Glutamatergic neuron (in vitro differentiated cells): ENCODE measurements at places on chromosomes 12 and 14. TPM values are rescaled to one million over a fixed set of nuclear protein-coding genes. Genes with fewer than 3 reads are reported as not detected.
A peak's percentile ranks its signal among the peaks of the same experiment; 100 is the strongest.

Gene TBX3
- 3.0 TPM for total RNA-seq

Gene CLEC6A
- not detected for total RNA-seq

Gene BCL2L2
- total RNA-seq, result 32.6 TPM

Gene RFX4
- total RNA-seq, result not detected

Gene TAS2R31
- total RNA-seq, result 5.7 TPM

Gene TBX5
- not detected for total RNA-seq

Gene PMEL
- 851 TPM for total RNA-seq

DNA sequence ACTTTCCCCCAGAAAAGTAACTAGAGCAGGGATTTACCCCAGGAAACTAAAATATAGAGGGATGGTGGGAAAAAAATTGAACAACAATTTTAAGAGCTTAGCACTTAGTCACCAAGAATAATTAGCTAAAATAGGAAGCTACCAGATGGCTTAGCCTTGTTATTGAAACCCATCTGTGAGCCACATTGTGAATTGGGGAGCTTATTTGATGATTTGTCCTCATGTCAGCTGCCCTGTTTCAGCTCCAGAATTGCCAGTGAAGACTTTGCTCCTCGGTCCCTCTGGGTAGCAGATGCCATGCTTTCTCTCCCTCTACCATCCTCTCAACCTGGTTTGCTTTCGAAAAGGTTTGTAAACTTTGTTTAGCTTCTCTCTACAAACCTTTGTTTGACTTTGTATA lies 67.7 kb upstream of the PTHLH start:
- no peaks in the 10 kb centered on the region for H3K36me3 ChIP-seq
- DNase-seq, result no peak
- no peak overlapping the region for H3K4me3 ChIP-seq
- H3K27me3 ChIP-seq, result peaks cover 2% of the 10 kb centered on the region

DNA sequence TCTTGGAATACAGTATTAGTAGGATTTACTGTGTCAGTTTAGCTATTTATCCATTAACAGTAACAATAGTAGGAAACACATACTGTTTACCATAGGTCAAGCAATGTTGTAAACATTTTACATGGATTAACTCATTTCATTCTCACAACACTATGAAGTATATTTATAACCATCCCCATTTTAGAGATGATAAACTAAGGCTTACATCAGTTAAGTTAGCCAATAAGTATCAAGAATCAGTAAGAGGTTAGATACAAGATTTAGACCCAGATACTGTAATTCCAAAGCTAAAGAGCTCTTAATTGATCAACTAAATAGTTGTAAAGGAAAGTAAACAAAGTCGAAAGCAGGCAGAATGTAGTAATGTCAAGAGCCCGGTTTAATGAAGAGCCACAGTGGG lies 1.1 kb downstream of the SYNJ2BP start:
- peak overlapping the region; percentile 85 for H3K4me3 ChIP-seq
- H3K4me1 ChIP-seq, result no peaks in the 10 kb centered on the region
- no peaks in the 10 kb centered on the region for H3K27me3 ChIP-seq
- DNase-seq, result no peak
- no peaks in the 10 kb centered on the region for H3K36me3 ChIP-seq

DNA sequence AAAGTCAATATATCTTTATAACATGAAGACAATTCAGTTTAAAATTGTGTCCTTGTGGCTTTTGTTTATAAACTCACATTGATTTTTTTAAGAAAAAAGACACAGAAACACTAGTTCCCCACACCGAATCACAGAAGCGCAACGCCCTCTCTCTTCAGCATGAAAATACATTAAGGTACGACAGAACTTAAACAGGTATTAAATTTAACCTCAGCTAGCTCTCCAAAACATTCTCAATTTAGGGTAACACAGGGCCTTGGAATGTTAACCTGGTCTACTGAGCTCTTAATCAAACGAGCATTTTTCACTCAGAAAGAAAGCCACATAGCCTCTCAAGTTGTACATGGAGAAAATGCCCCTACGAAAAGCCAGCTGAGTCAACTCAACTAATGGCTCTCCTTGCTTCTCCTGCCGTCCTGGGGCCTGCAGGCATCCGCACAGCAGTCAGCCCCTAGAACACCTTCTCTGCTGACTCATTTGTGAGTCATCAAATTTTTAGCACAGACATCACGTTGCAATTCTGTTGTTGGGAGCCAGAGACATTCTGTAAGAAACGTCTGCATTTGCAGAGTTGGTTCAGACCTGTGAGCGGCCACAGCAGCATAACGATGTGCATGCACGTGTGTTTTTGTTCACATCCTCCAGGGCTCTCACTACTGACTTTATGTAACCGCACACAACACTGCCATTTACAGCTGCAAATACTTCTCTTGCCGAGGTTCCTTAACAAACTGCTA lies 141.6 kb downstream of the ITPR2 start:
- H3K4me3 ChIP-seq, result no peak overlapping the region
- H3K27me3 ChIP-seq, result no peaks in the 10 kb centered on the region
- peak overlapping the region; percentile 8 for H3K27ac ChIP-seq
- peaks cover 9% of the 10 kb centered on the region for H3K4me1 ChIP-seq

- no peaks in the 10 kb centered on the region for H3K36me3 ChIP-seq
- no peak overlapping the region for H3K4me3 ChIP-seq
- peaks cover 15% of the 10 kb centered on the region for H3K4me1 ChIP-seq
- H3K27ac ChIP-seq, result no peak overlapping the region
- no peaks in the 10 kb centered on the region for H3K27me3 ChIP-seq
- DNase-seq, result no peak
Measured at GRCh38 chr14:88210426-88210825, 112.6 kb downstream of the KCNK10 start.

- DNase-seq, result no peak
- no peak overlapping the region for H3K27ac ChIP-seq
- H3K36me3 ChIP-seq, result peaks cover 11% of the 10 kb centered on the region
- H3K4me1 ChIP-seq, result no peaks in the 10 kb centered on the region
- H3K4me3 ChIP-seq, result no peak overlapping the region
- H3K27me3 ChIP-seq, result no peaks in the 10 kb centered on the region
Measured at GRCh38 chr12:61384511-61384910, 875.7 kb upstream of the USP15 start.

GRCh38 chr14:66273261-66273832 lies 212.8 kb upstream of the CCDC196 start:
- no peak overlapping the region for H3K27ac ChIP-seq
- no peaks in the 10 kb centered on the region for H3K4me1 ChIP-seq
- peaks cover 2% of the 10 kb centered on the region for H3K27me3 ChIP-seq

DNA sequence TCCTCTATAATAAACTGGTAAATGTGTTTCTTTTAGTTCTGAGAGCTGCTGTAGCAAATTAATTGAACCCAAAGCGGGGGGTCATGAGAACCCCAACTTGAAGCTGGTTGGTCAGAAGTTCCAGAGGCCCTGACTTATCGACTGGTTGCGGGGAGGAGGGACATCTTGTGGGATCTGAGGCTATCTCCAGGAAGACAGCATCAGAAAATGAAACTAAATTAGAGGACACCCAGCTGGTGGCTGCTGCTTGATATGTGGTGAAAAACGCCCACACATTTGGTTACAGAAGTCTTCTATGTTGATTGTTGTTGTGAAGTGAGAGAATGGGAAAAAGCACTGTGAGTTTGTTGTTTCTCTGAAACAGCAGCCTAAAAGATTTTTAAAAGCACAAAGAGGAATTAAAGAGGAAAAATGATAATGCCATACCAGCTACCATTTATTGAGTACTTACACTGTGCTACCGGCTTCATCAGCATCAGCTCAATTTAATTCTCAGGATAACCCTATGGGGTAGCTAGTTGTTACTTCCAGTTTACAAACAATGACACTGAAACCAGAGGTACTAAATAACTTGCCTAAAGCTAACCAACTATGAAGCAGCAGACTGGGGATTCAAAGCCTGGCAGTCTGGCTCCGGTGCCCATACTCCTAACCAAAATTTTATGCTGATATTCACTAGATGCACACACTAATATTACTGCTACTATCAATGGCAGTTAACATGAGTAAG lies 24.3 kb downstream of the DDX24 start:
- H3K4me3 ChIP-seq, result no peak overlapping the region
- DNase-seq, result no peak
- no peaks in the 10 kb centered on the region for H3K27me3 ChIP-seq
- H3K27ac ChIP-seq, result no peak overlapping the region
- H3K4me1 ChIP-seq, result peaks cover 3% of the 10 kb centered on the region

DNA sequence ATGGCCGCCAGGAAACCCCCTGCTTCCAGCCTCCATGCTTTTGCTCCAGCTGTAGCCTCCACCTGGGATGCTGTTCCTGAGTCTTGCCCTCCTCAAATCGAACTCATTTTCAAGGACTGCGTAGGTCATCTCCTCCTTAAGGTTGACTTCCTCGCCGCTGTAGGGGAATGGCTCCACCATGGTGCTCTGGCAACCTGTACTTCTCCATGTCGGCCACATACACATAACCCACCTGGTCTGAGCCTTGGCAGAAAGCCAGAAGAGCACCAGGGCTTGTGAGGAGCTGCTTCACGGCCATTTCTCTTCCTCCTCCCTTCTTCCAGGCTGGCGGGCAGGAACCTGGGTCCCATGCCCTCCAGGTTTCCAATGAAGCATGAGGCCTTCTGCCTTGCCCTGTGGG lies 36.7 kb upstream of the BEGAIN start:
- peaks cover 7% of the 10 kb centered on the region for H3K36me3 ChIP-seq
- peaks cover 11% of the 10 kb centered on the region for H3K4me1 ChIP-seq
- DNase-seq, result no peak

DNA sequence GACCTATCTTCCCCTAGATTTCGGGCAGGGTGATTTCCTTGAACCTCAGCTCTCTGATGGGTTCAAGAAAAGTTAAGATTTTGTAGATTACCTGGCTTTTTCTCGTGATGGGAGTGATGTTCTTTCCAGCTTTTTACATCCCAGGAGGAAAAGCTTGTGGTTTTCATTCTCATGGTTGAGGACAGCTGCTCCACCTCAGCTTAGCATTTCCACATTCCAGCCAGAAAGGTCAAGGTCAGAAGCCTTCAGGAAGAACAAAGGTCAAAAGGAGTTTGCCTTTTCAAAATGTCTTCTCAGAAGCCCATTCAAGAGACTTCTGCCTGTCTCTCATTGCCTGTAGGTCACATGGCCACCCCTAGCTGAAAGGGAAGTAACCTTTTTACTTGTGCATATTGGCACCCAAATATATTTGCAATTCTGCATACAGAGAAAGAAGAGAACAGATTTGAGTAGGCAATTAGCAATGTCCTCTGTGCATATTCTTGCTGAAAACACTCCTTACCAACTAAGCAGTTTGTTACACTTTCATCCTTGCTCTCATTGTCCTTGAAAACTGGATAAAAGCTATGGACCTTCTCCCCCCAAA lies 6.6 kb upstream of the ADGRD1 start:
- peaks cover 21% of the 10 kb centered on the region for H3K36me3 ChIP-seq
- peaks cover 1% of the 10 kb centered on the region for H3K27me3 ChIP-seq
- no peak overlapping the region for H3K4me3 ChIP-seq
- no peak overlapping the region for H3K27ac ChIP-seq
- no peak for DNase-seq
